Activated naive CD4-positive, alpha-beta T cell treated with anti-CD3 and anti-CD28 coated beads, Interleukin-2, amount 10 ng/mL, durations not matched to agents 7 days and 5 days (primary cell): ENCODE measurements at places on chromosomes 12 and 14.
A peak's percentile ranks its signal among the peaks of the same experiment; 100 is the strongest.

- no peak for DNase-seq
These were observed 19.4 kb downstream of the HHIPL1 start for GRCh38 chr14:99664058-99664936.

GRCh38 chr12:51342416-51342815, 4.1 kb downstream of the CELA1 start:
- no peak for DNase-seq

- DNase-seq = no peak
These were observed 140.3 kb upstream of the SFSWAP start for GRCh38 chr12:131570596-131570995.

DNA sequence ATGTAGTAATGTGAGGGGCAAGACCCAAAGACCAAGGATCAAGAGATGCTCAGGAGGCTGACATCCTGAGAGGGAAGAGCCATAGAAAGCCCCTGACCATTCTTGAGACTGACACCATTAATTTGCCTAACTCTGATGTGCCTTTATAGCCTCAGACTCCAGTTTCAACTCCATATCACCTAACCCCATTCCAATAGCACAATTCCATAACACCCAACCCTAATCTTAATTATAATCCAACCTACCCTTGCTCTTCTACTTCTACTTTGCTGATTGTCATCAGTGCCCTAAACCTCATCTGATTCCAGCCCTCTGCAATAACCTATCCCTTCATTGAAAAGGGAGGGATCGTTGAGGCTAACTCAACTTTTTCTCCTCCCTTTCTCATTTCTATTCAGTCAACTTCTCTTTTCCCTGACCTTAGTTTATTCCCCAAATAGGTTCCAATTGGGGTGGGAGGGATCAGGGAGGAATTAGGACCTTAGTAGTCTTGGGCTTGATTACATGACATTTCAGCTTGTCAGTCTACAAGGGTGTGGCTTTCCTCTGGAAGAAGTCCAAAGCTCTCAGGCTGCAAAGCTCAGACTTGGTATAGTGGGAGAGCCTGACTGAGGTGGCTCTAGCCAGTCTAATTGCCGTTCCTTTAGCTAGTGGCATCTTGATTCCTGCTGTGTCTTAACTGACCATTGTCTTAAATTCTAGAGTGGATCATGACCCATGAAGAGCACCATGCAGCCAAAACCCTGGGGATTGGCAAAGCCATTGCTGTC, 3.1 kb downstream of the PFKM start:
- no peak for DNase-seq

DNA sequence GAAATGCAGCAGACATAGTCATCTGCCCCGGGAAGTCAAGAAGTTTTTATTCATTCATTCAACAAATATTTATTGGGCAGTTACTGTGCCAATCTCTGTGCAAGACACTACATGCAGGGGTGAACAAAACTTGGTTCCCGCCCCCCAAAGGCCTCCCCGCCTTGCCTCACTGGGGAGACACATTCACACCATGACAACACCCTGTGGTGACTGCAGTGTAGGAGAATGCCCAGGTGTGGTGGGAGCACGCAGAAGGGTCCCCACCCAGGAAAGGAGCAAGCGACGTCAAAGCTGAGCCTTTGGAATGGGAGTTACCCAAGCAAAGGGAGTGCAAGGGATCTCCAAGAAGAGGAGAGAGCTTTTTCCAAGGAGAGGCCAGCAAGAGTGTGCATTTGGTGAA, 1.6 kb upstream of the AQP6 start:
- no peak for DNase-seq

- peak; percentile 75 for DNase-seq
These were observed 396.7 kb upstream of the OR4E1 start for GRCh38 chr14:22070119-22070982.

DNA sequence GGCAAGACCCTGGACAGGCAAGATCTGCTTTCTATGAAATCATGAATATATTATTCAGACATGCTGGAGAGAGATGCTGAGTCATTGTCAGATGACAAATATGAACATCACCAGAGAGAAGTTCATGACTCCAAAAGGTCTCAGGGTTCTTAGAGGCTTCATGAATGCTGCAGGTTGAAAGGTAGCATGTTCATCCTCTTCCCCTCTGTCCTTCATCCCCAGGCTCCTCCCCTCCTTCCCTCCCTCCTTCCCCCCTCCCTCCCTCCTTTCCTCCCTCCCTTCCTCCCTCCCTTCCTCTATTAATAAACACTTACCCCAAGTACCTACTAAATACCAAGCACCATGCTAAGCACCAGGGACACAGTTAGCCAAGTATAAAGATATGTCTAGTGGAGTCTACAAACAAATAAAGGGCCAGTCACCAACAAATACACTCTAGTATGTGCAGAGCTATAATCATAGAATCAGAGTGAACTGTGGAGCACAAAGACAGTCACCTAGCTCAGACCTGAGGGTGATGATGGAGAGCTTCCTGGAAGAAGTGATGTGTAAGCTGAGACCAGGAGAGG, 46.2 kb downstream of the RPH3A start:
- DNase-seq = no peak

- no peak for DNase-seq
These were observed 23.9 kb downstream of the LRRK2 start for GRCh38 chr12:40248585-40249297.

DNA sequence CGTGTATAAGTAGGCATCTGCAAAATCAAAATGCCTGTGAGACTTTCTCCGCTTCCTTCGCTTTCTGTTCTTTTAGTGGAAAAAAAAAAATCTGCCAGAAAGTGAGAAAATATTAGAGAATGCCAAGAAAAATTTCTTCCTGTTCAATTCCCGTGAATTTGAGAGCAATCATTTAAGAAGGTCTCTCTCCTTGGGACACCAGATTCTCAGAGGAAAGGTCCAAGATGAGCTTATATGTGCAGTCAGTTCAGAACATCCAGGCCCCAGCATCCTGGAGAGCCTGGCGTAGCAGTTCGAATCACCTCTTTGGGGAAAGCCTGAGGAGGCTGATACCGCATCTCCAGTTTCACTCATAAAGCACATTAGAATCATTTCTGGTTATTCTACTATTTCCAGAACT, 912.8 kb downstream of the GALC start:
- no peak for DNase-seq

DNA sequence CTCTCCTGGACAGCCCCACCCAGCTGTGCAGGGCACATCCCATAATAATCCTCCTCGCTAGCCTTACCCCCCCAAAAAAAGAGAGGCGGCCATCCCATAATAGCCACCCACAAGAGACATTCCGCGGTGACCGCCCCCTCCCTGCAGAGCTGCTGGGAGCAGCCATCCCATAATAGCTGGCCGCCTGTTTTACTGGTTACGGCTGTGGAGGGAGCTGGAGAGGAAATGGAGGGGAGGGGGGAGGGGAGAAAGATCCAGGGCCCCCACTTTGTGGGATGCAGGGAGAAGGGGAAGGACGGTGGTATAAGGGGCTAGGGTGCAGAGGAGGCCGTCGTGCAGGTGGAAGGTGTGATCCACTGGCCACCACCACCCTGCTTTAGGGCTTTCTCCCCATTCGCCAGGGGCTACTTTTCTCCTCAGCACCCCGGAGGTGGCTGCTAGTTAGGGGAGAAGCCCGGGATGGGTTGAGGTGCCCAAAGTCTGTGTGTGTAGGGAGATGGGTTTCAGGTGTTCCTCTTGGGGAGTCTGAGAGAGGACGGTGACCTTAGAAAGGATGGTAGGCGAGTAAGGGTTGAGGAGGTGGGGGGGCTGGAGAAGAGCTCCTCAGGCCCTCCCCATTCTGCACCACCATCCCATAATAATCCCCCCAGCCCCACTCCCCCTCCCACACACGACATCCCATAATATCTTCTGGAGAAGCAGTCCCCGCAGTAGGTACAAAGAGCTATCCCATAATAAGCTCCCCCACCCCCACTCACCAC, 6.0 kb upstream of the CHD4 start:
- peak; percentile 74 for DNase-seq

DNA sequence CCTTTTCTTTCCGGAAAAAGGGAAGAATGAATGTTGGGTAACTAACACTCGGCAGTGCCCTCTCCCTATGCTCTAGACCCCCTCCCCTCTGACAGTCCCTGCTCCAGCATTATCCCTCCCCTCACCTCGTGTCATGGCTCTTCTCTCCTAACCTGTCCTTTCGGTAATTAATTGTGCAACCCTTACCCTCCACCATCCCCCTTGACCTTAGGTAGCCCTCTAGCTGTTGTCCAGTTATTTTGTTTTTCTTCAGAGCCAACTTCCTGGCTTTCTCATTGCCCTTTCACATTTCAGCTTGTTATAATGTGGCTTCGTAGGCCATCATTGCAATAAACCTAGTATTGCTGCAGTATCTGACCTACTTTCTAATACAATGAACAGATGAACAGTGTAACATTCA, 11.2 kb downstream of the ARG2 start:
- no peak for DNase-seq

DNA sequence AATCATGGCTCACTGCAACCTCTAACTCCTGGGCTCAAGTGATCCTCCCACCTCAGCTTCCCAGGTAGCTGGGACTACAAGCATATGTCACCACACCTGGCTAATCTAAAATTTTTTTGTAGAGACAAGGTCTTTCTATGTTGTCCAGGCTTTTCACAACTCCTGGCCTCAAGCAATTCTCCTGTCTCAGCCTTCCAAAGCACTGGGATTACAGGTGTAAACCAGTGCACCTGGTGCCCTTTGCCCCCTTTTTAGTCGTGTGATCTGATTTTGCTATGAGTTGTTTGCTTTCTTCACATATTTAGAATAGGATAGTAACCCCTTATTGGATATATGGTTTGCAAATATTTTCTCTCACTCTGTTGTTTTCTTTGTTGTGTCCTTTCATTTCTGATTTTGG, 1.7 kb upstream of the RAD52 start:
- DNase-seq = no peak

DNA sequence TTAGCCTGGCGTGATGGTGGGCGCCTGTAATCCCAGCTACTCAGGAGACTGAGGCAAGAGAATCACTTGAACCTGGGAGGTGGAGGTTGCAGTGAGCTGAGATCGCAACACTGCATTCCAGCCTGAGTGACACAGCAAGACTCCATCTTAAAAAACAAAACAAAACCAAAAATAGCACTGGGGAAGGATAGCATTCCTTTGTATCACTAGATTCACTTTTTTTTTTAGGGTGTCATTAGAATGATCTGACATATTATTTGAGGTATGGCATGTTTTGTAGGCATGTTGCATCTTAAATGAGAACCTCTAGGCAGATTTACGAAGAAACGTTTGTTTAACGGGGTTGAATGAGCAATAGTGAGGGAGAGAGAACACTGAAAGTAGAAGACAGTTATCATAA, 16.8 kb upstream of the FAR2 start:
- DNase-seq = no peak

DNA sequence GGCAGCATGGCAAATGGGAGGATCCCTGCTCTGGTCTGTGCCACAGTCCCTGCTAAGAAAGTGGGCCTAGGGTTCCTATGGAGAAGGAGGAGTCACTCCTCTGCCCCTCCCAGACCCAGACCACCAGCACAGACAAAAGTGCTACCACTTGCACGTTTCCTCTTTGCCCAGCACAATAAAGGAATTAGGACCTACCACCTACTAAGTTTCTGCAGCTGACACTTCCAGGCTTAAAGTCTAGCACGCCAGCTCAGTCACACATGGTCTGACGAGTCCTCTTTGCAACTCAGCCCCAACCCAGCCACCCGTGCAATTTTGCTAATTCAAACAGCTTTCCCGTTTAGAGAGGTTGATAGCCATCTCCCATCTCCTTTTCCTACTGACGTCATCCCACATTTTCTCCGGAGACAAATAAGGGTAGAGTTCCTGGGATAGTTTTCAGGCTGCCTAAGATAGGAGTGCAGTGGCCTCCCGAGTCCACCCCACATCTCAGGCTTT, 66.2 kb upstream of the PTGR2 start:
- no peak for DNase-seq

DNA sequence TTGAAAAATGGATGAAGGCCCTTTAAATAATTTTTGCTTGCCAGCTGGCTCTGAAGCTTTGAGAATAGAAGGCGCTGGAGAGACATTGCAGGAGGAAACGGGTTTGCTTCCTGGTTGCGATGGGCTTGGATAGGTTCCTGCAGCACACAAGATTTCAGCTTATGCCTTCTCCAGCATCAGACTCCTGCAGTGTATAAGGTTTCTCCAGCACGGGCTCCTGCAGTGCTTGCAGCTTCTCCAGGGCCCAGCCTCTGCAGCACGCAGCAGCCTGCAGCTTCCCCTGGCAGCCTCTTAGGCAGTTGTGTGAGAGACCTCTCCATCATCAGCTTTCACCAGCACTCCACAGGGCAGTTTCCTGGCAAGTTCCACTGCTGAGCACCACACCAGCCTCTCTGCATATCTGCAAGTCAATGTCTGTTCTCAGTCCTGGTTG, 78.7 kb upstream of the ZDHHC17 start:
- DNase-seq = no peak

GRCh38 chr14:42633504-42634095, 1026.9 kb downstream of the LRFN5 start:
- DNase-seq = no peak

GRCh38 chr14:61221906-61222305, 59.2 kb downstream of the TMEM30B start:
- no peak for DNase-seq

- no peak for DNase-seq
These were observed 21.0 kb downstream of the C12orf75 start for GRCh38 chr12:105351523-105351922.

DNA sequence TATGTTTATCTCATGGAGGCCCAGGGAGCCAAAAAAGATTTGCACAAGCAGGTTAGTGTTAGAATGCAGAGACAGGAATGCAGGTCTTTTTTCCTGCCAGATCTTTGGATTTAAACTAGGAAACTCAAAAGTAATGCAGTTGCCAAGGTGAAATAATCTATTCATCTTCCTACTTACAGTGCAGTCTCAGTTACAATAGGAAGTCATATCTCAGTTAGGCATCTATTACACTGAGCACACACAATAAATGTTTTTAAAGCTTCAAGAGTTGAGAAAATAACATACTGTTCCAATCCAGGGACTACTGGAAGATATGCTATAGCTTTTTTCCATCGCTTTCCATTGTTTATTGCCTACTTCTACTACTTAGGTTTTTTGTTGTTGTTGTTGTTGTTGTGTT, 279.3 kb upstream of the E2F7 start:
- no peak for DNase-seq

DNA sequence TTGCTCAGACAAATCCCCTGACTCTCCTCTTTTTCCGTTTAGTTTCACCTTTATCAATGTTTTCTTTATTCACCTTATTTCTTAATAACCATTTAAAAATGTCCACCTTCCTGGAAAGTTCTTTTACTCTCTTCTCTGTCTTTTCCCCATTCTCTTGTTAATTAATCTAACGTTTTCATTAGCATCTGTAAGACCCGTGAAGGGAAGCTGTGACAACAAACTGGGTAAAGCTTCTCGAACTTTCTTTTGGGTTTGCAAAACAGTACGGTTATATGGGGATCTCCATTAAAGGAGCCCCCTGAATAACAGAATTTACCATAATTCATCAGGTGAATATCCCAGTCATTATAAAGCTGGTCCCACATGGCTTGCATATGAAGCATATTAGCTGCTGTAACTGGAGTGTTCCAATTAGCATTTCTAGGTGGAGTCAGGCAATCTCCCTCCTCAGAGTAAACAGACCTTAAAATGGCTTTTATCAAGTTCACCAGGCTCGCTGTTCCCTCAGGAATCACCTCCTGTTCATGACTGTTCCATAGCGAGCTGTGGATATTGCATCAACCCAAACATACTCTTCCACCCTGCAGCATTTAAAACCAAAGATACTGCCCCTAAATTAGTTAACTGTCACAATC, 42.4 kb downstream of the TMEM30B start:
- DNase-seq = no peak
